ENCODE measurements at places on chromosomes 7 and 10.

DNA sequence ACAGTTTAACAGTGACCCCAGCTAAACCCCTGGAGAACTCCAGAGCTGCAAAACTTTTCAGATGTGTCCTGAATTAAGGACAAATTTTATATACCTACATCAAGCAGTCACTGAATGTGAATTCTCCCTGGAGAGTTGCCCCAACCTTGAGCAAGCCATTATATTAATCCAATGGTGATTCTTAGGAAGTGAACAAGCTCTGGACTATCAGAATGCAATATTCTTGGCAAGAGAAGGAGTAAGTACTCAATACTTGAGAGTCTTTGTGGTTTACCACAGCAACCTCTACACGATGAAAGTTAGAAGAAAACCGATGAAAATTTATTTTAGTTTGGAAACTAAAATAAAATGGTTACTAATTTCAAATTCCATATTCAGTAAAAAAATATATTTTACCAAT is 19.3 kb upstream of the ZNF365 start:
- DNase-seq, result no peak

DNA sequence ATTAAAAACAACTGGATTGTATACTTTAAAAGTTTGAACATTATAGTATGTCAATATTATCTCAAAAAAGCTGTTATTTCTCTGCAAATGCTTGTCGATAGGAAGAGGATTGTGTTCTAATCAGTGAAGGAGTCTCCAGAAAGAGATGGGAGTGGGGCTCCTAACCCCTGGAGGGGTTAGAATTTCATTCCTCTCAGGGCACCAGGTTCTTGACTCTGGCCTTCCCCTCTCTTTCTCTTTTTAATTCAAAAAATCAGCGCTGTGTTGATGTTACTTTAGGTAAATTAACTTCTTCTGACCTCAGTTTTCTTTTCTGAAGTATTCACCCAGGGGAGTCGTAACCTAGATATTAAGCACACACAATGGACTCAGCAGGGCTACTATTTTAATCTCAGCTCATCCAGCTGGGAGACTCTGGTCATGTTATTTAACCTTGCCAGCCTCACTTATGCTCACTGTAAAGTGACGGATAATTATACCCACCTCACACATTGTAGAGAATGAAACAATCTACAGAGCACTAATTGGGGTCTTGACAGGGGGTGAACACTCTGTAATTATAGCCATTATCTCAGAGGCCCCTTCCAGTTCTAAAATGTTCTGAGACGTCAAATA is 59.4 kb downstream of the GCC1 start:
- DNase-seq, result no peak

DNA sequence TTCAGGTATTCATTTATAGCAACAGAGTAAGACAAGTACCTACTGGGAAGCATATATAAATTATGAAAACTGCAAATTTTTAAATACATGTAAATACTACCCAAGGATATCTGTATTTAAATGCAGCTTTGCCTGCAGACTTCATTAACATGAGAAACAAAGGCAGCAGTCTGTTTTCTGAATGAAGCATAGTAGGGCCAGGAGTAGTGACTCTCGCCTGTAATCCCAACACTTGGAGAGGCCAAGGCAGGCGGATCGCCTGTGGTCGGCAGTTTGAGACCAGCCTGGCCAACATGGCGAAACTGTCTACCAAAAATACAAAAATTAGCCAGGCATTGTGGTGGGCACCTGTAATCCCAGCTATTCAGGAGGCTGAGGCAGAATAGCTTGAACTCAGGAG is 42.5 kb upstream of the PHF14 start:
- no peak for DNase-seq

DNA sequence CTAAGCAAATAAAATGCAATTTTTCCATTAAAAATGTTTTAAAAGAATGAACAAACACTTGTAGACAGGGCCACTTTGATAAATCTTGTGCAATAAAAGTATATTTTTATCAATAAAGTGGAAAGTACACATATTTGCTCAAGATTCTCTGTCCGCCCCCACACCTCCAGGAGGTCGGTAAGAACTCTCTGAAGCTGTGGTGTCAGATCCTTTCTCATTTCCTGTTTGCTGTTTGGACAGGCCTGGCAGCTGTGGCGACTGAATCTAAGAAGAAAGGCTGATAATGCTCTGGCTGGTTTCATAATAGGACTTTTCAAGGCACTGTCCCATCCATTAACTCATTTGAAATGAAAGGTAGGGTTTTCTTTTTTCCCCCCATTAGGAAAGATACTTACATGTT is 15.3 kb upstream of the ASB4 start:
- no peak for DNase-seq

DNA sequence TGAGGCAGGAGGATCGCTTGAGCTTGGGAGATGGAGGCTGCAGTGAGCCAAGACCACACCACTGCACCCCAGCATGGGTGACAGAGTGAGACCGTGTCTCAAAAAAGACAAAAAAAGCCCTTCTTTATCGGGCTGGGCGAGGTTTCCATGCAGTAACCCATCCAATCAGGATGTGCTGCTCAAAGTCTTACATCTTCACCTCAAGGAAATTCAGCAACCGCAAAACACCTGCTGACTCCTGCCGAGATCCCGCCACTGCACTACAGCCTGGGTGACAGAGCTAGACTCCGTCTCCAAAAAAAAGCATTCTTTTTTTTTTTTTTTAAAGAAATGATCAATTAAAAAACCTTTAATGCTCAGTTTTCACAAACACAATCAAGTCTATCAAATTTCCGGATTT is 75.7 kb upstream of the KCTD7 start:
- no peak for DNase-seq

DNA sequence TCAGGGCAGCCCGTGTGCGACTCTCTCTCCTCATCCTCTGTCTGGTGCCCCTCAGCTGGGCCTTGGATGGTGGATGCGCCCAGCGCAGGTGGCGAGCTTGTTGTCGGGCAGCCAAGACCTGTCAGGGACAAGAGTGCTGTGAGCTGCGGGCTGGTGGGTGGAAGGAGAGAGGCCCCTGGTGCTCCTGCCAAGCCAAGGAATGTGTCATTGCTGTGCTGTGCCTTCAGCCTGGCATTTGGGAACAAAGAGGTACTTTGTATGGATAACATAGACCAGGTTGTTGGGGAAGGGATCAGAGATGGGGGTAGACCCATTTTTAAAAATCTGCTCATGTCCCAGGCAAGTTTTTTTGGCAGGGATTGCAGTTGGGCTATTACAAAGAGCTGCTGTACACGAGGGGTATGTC is 120.9 kb downstream of the PKD1L1 start:
- no peak for DNase-seq

- DNase-seq, result no peak
Measured at GRCh38 chr7:151754142-151754590, 122.7 kb downstream of the PRKAG2 start.

GRCh38 chr7:73896454-73896853 is 35.5 kb downstream of the TMEM270 start:
- no peak for DNase-seq

DNA sequence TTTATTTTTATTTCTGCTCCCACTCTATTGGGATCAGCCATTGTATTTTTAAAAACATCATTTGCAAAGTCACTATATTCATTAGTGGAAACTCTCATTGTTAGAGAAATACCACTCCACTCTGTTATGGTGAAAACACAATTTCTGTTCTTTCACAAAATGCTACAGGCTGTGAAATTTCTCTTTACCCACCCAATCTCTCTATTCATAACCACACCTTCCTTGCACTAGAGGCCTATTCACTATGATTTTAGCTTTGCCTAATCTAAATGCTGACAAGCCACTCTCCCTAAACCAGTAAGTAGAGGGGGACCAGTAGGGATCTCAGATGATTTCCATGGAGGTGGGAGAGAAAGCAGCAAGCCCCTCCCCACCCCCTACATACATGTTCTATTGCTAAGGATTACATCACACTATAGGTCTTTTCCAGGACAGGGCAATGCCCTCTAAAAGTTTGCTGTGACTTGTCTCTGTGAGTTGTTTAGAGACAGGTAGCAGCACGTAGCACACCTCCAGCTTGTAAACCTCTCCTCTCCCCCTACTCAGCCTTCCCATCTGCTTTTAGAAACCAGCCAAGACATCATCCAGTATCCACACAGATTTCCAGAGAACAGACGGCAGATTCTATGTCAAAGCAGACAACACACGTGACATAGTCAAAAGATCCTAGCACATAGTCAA is 58.3 kb upstream of the PPP1R3C start:
- DNase-seq, result no peak

- no peak for DNase-seq
Measured at GRCh38 chr7:92874567-92874966, 38.2 kb upstream of the CDK6 start.

DNA sequence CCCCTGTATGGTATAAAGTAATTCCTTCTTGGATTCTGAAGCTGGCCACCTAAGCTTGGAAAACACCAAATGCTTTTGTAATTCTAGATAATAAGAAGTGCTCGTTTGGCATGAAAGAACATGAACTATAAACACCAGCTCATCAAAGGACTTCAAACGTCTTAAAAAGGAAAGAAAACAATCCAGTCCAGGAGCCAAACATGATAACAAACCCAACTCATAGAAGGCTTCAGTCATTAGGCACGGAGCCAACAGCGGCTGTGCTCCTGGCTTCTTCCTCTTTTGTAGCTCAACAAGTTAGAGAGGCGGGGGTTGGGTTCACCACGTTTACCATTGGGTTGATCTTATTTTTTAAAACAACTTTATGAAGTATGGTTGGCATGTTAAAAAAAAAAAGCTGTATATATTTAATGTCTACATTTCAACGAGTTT is 56.4 kb upstream of the ECHDC3 start:
- peak; percentile 64 for DNase-seq

GRCh38 chr7:136687693-136688322 is 180.6 kb upstream of the CHRM2 start:
- DNase-seq, result no peak

DNA sequence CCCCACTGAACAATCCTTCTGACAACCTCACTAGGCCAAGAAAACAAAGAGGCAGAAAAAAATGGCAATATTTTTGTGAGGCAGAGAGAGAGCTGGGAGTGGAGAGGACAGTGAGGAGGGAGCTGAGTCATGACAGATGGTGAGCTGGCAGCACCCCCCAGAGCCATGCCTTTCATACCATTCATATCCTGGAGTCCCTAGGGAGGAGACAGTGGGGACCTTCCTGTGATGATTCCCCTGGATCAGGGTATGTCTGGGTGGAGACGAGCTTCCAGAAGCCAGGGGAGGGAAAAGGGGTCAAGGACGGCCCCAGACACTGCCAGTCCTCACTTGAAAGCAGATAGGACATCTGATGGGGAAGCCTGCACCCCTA is 160.5 kb downstream of the ADAM12 start:
- DNase-seq, result no peak

GRCh38 chr7:105678811-105679495 is 97.7 kb upstream of the EFCAB10 start:
- peak; percentile 27 for DNase-seq

GRCh38 chr10:73650537-73651331 is 5.1 kb downstream of the SYNPO2L start:
- no peak for DNase-seq

DNA sequence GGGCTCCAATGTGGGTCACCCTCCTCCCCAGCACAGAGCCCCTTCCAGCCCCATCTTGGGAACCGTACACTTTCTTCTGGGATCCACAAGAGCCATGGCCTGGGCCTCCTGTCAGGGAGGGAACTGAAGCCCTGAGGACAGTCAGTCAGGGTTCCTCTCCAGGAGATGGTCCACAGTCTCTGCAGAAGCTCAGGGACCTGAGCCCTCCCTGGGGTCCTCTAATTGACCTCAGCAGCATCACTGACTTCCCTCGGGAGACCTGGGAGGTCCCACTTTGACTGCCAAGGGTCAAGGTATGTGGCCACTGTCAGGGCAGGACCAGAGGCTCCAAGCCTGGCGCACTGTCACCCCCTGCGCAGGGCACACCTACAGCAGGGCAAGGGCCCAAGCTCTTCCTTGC is 32.3 kb downstream of the NOD1 start:
- no peak for DNase-seq
